ENCODE measurements at places on chromosomes 11 and 22.

- no peak for DNase-seq
Measured at GRCh38 chr22:19892257-19892879, 37.7 kb upstream of the GNB1L start.

DNA sequence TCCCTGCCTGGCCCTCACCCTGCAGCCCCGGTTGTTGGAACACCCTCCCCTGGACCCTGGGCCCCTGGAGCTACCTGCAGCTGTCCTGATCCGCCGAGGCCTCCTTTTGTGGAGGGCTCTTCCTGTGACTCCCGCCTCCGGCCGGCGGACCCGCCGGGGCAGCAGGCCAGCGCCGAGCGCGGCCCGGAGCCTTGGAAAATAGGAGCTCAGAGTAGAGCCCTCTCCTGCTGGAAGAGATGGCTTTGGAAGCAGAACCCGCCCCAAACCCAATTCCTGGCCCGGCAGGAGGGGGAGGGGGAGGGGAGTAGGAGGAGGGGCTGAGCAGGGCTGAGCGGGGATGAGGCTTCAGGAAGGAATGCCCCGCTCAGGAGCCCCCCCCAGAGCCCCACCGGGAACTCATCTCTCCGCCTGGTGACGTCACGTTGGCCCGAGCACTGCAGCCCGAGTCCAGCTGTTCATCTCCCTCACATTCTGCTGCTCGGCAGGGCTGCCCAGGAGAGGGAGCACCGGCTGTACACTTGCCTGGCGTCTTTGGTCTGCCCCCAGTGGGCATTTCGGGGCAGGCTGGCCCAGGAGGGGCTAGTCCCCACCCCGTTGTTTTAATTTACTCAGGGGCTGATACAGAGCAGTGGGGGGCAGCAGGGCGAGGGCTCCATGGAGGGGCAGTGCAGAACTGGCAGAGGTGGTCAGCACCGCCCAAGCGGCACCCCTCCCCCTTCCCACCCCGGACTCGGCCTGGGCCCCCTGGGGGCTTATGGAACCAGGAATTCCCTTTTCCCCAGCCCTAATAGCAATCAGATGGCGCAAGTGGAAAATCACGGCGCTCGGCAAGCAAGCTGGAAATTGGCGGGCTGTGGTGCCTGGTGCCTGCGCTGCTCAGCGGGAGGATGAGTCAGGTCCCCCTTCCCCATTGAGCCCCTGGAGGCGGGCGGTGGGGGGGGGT lies at the start of gene MRGPRF:
TSS of gene MRGPRF (minus strand) at position 238 of the 943 bp plus-strand sequence. CDS start 3,345 bp downstream, outside the sequence.
- no peak for DNase-seq

GRCh38 chr11:46339816-46340215 lies 7.4 kb upstream of the DGKZ start:
- DNase-seq = no peak

DNA sequence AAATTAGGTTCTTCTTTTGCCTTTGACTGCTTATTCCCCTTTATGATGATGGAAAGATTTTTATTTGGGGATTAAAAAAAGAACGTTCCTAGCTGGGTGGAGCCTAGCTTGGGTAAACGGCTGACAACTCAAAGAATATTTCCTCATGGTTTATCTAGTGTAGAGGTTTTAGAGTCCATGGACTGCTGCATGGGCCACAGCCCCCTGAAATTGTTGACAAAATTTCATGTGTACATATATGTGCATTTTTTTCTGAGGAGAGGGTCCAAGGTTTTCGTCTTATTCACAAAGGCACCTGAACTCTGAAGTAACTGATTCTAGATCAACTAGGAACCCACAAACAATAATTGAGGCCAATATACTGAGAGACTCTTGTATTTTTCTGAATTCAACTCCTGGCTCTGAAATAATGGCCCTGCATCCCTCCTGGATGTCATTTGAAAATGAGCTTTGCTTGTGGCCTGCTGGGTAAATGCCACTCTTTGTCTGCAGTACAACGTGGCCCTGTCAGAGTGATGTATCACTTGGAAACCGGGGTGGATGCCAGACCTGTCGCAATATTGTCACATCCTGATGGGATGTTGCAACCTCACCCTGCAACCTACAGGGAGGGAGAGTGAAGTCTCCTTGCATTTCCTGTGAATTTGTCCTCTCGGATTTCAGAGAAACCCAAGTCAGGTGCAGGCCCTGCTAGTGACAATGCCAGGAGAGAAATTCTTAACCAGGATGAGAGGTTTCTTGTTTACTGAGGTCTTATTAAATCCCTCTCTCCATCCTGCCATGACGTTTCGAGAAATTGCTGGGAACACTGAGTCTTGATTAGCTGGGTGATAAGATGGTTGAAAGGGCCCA lies 33.8 kb downstream of the EHF start:
- no peak for DNase-seq

DNA sequence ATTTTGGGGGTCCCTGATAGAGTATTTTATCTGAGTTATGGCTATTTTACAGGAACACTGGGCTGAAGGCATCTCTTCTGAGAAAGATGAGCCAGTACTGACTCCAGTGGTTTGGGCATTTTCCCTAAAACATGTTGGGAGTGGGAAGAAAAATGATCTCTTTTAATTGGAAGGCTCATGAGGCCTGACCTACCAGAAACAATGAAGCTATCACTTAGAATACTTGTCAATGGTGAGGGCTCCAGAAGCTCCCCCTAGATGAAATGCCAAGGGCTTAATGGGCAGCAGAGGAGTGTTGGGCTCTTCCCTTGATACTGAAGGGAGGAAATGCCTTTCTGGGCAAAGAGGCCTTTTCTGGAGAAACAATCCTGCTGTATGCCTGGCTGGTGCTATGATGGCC lies 63.5 kb upstream of the BDNF start:
- no peak for DNase-seq

DNA sequence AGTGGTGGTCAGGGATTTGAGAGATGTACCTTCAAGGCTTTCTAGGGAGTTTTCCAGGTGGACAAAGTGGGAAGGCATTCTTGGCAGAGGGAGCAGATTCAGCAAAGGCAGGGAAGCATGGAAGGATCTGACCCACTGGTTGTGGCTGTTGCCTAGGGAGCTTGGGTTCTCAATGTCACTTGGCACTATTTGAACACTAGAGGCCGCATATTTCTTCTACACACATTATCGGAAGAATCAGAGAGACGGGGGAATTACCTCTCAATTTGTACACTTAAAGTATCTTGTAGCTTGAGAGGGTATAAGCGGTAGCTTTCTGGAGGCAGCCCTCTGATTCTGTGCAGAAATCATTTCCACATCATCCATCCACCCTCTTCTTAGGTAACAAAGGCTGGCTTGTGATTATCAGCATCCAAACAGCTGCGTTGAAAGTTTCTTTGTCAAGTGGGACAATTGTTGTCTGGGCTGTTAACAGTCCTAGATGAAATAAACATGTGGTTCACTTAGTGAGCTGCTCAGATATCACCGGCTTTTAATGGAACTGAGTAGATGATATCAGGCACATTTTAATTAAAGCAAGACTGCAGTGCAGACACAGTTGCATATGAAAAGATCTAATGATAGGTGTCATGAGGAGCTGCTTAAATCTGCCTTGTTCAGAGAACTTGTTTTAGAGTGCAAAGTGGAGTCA lies 2.6 kb downstream of the NELL1 start:
- no peak for DNase-seq
